A549 treated with RU486 at 1 μM for 4 hours (cell line): ENCODE measurements at places on chromosomes 7 and 10. TPM values are rescaled to one million over a fixed set of nuclear protein-coding genes. Genes with fewer than 3 reads are reported as not detected.

The COL26A1 gene
- total RNA-seq: 0.21 to 0.52 TPM (median 0.49 TPM) in 5 replicates

The GIMAP7 gene
- total RNA-seq: not detected in 5 replicates

The UBN2 gene
- 1.2 to 3.9 TPM (median 2.7 TPM) in 5 replicates for total RNA-seq

The CLIP2 gene
- total RNA-seq: 15.3 to 23.2 TPM (median 17.7 TPM) in 5 replicates

The ANKRD1 gene
- total RNA-seq: 5.3 to 8.7 TPM (median 7.9 TPM) in 5 replicates

The UNC5B gene
- 0.48 to 0.83 TPM (median 0.76 TPM) in 5 replicates for total RNA-seq

The CCDC172 gene
- total RNA-seq: not detected in 5 replicates

The CYP2W1 gene
- 0.16 TPM in 1 of 5 replicates, not detected in the others for total RNA-seq
